Myometrial cell (primary cell): ENCODE measurements at places on chromosomes 5 and 9. TPM values are rescaled to one million over a fixed set of nuclear protein-coding genes. Genes with fewer than 3 reads are reported as not detected.

Gene FYB1
- not detected in 2 replicates for total RNA-seq

Gene TRIM23
- total RNA-seq, result 11.0 and 15.6 TPM in 2 replicates

Gene SPATA31A3
- total RNA-seq, result not detected in 2 replicates

Gene SLC22A5
- 5.8 and 7.8 TPM in 2 replicates for total RNA-seq

Gene SEC61B
- total RNA-seq, result 198 and 218 TPM in 2 replicates

Gene SOHLH1
- not detected in 2 replicates for total RNA-seq

Gene MAST4
- total RNA-seq, result 7.2 and 12.6 TPM in 2 replicates

Gene GLRA1
- not detected in 2 replicates for total RNA-seq

Gene SLC25A25
- 20.2 and 21.1 TPM in 2 replicates for total RNA-seq

Gene TMEM174
- not detected in 2 replicates for total RNA-seq

Gene BAAT
- total RNA-seq, result not detected in 2 replicates

Gene DCANP1
- not detected in 2 replicates for total RNA-seq

Gene KLF4
- 1.2 and 5.0 TPM in 2 replicates for total RNA-seq

Gene C5orf24
- total RNA-seq, result 20.8 and 24.3 TPM in 2 replicates

Gene LMX1B
- total RNA-seq, result not detected in 2 replicates

Gene TRUB2
- total RNA-seq, result 14.0 and 23.9 TPM in 2 replicates

Gene EMB
- not detected in 2 replicates for total RNA-seq

Gene MLANA
- not detected in 2 replicates for total RNA-seq

Gene GFI1B
- not detected in 2 replicates for total RNA-seq

Gene SPINK4
- total RNA-seq, result not detected in 2 replicates

Gene ADAMTS6
- 17.3 and 28.2 TPM in 2 replicates for total RNA-seq

Gene GMCL2
- not detected in 2 replicates for total RNA-seq

Gene DBH
- not detected in 2 replicates for total RNA-seq

Gene CKMT2
- 0.29 and 0.35 TPM in 2 replicates for total RNA-seq

Gene CHSY3
- total RNA-seq, result 2.9 and 5.0 TPM in 2 replicates

Gene NADK2
- 20.0 and 21.0 TPM in 2 replicates for total RNA-seq

Gene C9
- not detected in 2 replicates for total RNA-seq

Gene ZNF354C
- total RNA-seq, result 2.9 and 4.1 TPM in 2 replicates

Gene ZNF454
- 0.53 and 8.1 TPM in 2 replicates for total RNA-seq

Gene DBN1
- total RNA-seq, result 348 and 392 TPM in 2 replicates

Gene BSPRY
- total RNA-seq, result not detected in 2 replicates

Gene TERT
- not detected in 2 replicates for total RNA-seq

Gene SLC6A7
- total RNA-seq, result not detected in 2 replicates

Gene NUTM2G
- total RNA-seq, result not detected in 2 replicates
